Neural cell (in vitro differentiated cells): ENCODE measurements at places on chromosomes 12 and 14. TPM values are rescaled to one million over a fixed set of nuclear protein-coding genes. Genes with fewer than 3 reads are reported as not detected.

Gene UNC79
- polyA plus RNA-seq = 22.6 and 26.0 TPM in 2 replicates

Gene CLEC2B
- polyA plus RNA-seq = 0.17 TPM in 1 of 2 replicates, not detected in the other

Gene ARMH4
- 14.1 and 14.3 TPM in 2 replicates for polyA plus RNA-seq

Gene ANAPC7
- polyA plus RNA-seq = 92.8 and 98.2 TPM in 2 replicates

Gene INSM2
- 0.98 and 2.4 TPM in 2 replicates for polyA plus RNA-seq

Gene DPF3
- 2.9 and 5.7 TPM in 2 replicates for polyA plus RNA-seq

Gene REP15
- 0.88 TPM in 1 of 2 replicates, not detected in the other for polyA plus RNA-seq
